ENCODE measurements at places on chromosomes 5 and 9.

GRCh38 chr9:129270903-129271431, 92.9 kb upstream of the IER5L start:
- DNase-seq, result no peak

GRCh38 chr9:94861589-94862272, 135.2 kb downstream of the AOPEP start:
- no peak for DNase-seq

- DNase-seq, result no peak
Measured at GRCh38 chr5:172999372-172999973, 15.9 kb downstream of the ATP6V0E1 start.

DNA sequence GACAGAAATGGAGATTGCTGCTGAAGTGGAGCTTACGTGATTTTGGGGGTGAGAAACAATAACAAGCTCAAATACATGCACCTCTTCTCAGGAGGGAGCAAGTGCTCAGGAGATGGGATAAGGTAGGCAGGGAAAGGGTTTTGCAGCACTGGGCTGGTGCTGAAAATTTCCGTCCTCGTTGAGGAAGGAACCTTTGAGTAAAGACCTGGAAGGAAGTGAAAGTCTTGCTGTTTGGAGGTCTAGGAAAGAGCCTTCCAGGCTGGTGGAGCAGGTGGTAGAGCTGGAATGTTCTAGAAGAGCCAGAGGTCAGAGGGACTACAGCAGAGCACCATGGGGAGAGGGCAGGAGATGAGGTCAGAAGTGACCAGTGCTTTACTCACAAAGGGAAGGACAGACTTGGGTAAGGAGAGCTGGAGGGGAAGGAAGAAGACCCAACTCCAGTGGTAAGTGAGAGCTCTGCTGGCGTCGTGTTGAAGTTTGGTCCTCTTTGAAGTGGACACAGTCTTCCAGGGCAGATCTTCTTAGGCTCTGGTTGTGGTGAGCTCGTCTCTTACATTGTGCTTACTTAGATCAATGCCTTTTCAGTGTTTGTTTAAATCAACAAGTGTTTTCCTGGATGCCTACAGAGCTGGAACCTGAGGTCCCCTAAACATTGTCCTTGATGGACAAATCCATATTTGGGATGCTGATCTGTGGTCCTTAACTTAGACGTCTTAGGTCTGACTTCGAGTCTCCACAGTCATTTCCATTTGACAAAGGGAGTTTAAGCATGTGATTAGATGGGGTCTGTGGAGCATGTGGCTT, 21.0 kb downstream of the ANKRD33B start:
- no peak for DNase-seq

DNA sequence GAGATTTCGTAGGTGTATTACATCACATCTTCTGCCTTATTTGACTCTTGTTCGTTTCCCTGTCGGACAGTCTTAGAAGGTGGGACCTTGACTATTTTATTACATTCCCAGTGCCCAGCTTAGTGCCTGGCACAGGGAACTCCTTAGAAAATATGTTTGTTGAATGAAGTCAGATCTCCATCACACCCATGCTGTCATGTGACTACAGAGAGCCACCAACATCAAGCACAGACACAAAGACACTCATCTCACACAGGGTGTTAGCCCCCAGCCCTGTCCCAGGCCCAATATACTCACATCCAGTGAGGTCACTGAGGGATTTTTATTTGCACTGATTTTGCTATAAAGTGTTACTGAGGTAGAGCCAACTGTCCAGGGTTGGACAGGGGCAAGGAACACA, 692 bp upstream of the SRA1 start:
- no peak for DNase-seq

- DNase-seq, result no peak
Measured at GRCh38 chr9:20509466-20509865, 112.8 kb downstream of the MLLT3 start.

DNA sequence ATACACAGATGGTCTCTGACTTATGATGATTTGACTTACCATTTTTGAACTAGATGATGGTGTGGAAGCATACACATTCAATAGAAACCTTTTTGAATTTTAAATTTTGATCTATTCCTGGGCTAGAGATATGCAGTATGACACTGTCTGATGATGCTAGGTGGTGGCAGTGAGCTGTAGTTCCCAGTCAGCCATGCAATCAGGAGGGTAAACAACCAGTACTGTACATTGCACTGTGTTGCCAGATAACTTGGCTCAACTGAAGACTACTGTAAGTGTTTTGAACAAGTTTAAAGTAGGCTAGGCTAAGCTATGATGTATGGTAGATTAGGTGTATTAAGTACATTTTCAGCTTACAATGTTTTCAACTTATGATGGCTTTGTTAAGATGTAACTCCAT, 859.1 kb upstream of the ARRDC3 start:
- no peak for DNase-seq

GRCh38 chr5:135106610-135107471, 72.8 kb upstream of the PITX1 start:
- no peak for DNase-seq

- no peak for DNase-seq
Measured at GRCh38 chr5:81249240-81249639, 16.1 kb downstream of the CKMT2 start.

Data from NCI-H1930 (cell line).